Aorta (tissue), 5 donors: ENCODE measurements at places on chromosomes 11 and 22. TPM values are rescaled to one million over a fixed set of nuclear protein-coding genes. Genes with fewer than 3 reads are reported as not detected.

The SERPING1 gene
- total RNA-seq = 1,015 TPM

The KCNJ1 gene
- total RNA-seq = 0.24 TPM

The OR10S1 gene
- total RNA-seq = not detected

The AMBRA1 gene
- total RNA-seq = 27.8 TPM

The ABCG4 gene
- 0.75 TPM for total RNA-seq

The PTGDR2 gene
- 0.21 TPM for total RNA-seq

DNA sequence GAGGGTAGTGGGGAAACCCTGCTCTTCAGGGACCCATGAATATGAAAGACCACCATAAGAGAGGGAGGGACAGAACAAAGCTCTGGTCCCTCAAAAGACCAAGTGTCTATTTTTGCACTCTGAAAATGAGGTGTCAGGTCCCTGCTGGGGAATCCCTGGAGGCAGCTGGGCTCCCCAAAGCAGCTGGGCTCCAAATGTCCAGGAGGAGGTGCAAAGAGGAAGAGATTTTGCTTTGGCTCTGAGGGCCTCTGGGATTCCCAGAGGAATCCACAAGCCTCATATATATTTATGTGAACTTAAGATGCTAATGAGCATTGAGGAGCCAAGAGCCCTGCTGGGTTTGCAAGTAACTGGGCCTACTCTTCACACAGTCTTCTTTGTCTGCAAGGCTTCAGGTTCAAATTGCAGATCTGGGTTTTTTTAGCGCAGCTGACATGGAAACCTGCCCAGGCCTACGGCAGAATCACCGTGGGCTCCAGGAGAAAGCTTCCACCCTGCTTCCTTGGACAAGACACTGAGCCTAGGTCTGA lies 26.0 kb downstream of the CLMP start:
- DNase-seq = no peak
- no peak overlapping the region for H3K4me3 ChIP-seq
- no peaks in the 10 kb centered on the region for H3K27me3 ChIP-seq
- H3K4me1 ChIP-seq = no peaks in the 10 kb centered on the region
- H3K36me3 ChIP-seq = no peaks in the 10 kb centered on the region

DNA sequence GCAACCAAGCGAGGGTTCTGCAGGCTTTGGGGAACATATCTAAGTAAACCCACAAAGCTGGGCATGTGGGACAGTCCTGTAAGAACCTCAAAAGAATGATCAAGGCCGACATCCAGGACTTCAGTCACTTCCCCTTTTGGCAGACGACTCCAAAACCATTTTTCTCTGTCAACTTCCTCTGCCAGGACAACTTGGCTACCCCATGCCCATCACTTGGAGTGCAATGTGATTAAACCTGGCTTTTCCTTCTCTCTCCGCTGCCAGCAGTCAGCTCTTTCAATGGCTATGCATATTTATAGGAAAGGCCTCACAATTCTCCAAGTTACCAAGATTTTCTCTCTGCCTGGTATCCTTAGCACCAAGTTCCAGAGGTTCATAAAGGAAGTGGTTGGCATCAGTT lies 78.9 kb downstream of the C11orf58 start:
- no peak overlapping the region for H3K4me3 ChIP-seq
- no peaks in the 10 kb centered on the region for H3K27me3 ChIP-seq
- H3K27ac ChIP-seq = no peak overlapping the region
- no peak for DNase-seq
- H3K36me3 ChIP-seq = no peaks in the 10 kb centered on the region

GRCh38 chr22:38214302-38215056 lies 12.7 kb downstream of the MAFF start:
- H3K27ac ChIP-seq = no peak overlapping the region
- H3K27me3 ChIP-seq = no peaks in the 10 kb centered on the region

- H3K27ac ChIP-seq = no peak overlapping the region
- no peaks in the 10 kb centered on the region for H3K27me3 ChIP-seq
- H3K4me1 ChIP-seq = peaks cover 2% of the 10 kb centered on the region
- no peak overlapping the region for H3K4me3 ChIP-seq
- no peaks in the 10 kb centered on the region for H3K36me3 ChIP-seq
Observed at GRCh38 chr11:79241852-79242241, 199.0 kb downstream of the TENM4 start.

- no peak for DNase-seq
- H3K4me1 ChIP-seq = no peaks in the 10 kb centered on the region
- no peaks in the 10 kb centered on the region for H3K36me3 ChIP-seq
- H3K4me3 ChIP-seq = no peak overlapping the region
Observed at GRCh38 chr11:114562166-114562916, 2.7 kb upstream of the NXPE1 start.

- H3K36me3 ChIP-seq = no peaks in the 10 kb centered on the region
- H3K4me1 ChIP-seq = no peaks in the 10 kb centered on the region
- no peak overlapping the region for H3K27ac ChIP-seq
- no peak overlapping the region for H3K4me3 ChIP-seq
- DNase-seq = no peak
Observed at GRCh38 chr11:71192629-71193028, 59.7 kb downstream of the SHANK2 start.
